ENCODE measurements at places on chromosomes 4 and X.

DNA sequence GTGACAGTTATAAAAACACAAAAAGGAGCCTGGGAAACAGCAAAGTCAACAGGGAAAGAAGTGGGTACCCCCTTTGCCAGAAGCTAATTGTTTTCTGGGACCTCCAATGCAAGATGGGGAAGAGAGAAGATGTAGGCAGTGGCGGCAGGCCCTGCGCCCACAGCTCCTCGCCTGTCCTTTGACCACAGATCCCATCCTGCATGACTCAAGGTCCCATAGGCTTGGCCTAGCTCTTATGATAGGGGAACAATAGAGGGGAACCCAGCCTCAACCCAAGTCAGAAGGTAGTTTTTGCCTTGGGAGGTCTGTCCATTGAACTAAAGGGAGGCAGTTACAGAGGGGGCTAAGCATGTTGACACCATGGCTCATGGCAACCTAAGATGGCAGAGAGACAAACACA lies 14.2 kb downstream of the ZMYM3 start:
- no peak for DNase-seq

- no peak for DNase-seq
These were observed 8.3 kb upstream of the NAP1L5 start for GRCh38 chr4:88705805-88706492.

- no peak for DNase-seq
These were observed 46.5 kb downstream of the ZFYVE28 start for GRCh38 chr4:2371765-2372487.

DNA sequence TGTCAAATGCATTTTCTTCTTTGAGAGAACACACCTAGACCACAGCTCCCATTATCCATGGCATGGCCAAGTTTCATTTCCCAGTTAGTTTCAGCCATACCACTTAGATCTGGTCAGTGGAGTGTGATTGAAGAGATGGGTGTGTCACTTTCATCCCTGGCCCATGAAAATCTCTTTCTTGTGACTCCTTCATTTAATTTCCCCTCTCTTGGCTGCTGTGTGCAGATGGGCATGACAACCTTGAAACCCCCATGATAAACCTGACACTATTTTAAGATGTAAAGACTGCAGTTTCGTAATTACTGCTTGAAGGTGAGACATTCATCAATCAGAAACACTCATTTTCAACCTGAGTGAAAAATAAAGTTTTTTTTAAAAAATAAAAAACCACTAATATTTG lies 284.9 kb downstream of the IL15 start:
- no peak for DNase-seq

- no peak for DNase-seq
These were observed 2.7 kb upstream of the SORCS2 start for GRCh38 chr4:7189475-7190277.

DNA sequence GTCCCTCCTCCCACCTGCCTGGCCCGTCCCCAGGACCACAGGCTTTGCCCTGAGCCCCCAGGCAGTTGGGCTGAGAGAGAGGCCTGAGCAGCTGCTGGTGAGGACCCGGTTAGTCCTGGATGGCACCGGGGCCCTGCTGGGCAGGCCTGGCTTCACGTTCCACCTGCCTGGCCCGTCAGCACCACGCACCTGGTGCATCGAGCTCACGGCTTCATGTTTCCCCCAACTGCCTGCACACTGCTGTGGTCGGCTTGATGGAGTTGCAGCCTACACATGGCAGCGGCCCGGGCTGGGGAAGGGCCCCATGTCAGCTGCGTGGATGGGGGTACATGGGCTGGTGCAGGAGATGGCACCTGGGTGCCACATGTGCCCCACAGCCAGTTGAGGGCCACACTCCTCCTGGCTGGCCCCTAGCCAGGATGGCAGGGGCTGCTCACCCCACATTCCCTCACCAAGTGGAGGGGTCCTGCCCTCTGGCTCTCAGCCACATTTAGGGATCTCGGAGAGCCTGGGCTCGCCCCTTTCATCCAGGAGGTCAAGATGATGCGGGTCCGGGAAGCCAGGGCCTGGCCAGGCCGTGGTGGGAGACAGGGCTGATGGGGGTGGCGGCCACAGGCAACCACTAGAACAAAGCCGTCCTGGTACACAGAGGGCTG lies 28.5 kb downstream of the NKX1-1 start:
- no peak for DNase-seq

DNA sequence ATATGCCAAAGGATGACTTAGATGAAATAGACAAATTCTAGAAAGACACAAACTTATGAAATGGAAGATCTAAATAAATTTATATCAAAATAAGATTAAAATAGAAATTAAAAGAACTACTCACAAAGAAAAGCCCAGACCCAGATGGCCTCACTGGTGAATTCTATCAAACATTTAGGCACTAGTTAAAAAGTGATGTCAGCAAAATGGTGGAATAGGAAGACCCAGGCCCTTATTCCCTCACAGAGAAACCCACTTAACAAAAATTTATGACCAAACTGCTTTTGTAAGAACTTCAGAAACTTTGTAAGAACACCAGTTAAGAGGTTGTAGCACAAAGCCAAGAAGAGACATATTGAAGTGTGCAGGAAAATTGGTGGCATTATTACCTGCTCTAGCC lies 129.5 kb downstream of the GATB start:
- DNase-seq: no peak

GRCh38 chr4:1300466-1301455 lies 11.1 kb downstream of the MAEA start:
- DNase-seq: no peak

DNA sequence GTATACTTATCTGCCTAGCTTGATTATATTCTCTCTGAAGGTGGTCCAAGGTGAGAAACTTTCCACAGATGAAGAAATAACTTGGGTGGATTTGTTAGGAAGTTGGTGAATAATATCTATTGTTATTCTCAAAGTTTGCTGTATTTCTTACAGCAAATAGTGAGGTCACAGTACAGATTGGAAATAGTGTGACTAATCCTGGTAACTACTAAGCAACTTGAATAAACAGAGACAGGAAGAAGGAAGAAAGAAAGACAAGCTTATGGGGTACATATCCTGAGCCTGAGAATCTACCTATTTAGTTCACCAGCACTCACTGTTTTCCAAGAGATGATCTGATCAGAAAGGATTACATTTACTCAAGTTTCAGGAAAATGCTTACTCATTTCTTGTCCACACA lies 1416.1 kb downstream of the RPA4 start:
- no peak for DNase-seq

DNA sequence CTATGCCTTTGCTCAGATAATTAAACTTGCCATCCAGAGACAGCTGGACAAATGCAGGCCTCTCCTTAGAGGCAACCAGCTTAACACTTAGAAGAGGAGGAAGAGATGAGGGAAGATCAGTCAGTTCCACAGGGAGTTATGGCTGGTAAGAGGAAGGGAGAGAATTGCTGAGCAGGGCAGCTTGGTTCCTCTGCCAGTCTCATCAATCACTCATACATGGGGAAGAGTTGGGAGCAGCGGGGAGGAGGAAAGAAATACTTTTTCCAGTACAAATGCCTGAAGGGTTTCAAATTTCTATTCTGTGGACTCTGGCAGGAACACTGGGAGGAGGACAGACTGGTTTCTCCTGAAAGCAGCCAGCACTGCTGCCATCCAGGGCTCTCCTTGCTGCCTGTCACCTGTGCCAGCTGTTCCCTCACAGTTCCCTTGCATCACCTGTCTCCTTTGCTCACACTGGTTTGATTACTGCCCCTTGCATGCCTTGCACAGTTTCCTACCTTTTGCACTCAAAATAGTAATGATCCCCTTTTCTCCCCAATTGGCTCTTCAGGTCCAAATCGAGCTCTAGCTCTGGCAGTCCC lies 59.5 kb downstream of the PGRMC2 start:
- no peak for DNase-seq

- DNase-seq: no peak
These were observed 605.8 kb downstream of the SPOCK3 start for GRCh38 chr4:166628454-166628853.

- DNase-seq: no peak
These were observed 103.4 kb downstream of the QRFPR start for GRCh38 chr4:121277194-121278105.

DNA sequence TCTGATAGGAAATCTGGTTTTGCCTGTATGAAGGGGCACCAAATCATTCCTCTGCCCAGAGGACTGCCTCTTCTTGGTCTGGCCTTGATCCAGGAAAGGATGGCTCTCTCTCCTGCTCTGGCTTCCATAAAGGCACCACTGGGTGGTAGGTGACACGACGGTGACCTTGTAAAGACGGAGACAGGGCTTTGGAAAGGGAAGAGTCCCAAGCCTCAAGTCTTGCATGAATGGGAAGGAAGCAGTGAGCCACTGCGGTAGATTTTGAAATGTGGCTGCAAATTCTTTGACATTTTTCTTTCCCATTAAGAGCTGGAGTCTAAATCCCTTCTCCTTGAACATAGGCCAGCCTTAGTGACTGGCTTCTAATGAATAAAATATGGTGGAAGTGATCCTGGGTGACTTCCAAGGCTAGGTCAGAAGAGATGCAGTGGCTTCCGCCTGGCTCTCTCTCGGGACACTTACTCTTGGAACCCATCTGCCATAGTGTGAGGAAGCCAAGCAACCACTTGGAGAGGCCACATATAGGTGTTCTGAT lies 347.4 kb downstream of the BCOR start:
- no peak for DNase-seq

- no peak for DNase-seq
These were observed 48.1 kb upstream of the RAP2C start for GRCh38 chrX:132267392-132267791.

DNA sequence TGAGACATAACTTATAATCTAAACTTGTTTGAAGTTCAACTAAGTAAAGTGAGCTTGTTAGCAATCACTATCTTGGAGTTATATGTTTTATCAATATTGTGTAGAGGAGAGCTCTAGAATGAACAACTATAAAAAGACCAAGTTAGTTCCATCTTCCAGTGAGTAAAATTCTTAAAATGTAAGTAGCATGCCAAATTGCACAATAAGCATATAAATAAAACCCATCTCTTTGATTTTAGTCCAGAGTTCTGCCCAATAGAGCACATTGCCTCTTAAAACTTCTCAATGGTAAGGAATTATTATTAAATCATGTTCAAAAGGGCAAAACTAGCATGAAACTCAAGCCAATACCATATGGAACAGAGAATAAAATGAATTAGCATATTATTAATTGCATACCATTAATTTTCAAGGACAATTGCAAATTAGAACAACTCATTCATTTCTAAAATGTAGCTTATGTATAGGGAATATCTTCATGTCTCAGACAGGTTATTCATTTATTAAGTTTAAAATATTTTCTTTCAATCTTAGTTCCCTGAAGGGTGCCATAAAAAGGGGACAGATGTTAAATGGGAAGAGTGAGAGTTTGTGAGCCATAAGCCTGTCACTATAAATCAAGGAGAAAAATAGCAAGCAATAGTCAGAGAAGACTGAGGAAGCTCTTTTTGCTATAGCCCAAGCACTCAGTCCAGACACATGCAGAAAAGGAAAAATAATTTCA lies 507.6 kb downstream of the CENPC start:
- DNase-seq: no peak

GRCh38 chr4:32135642-32136041 lies 1415.5 kb downstream of the PCDH7 start:
- DNase-seq: no peak

DNA sequence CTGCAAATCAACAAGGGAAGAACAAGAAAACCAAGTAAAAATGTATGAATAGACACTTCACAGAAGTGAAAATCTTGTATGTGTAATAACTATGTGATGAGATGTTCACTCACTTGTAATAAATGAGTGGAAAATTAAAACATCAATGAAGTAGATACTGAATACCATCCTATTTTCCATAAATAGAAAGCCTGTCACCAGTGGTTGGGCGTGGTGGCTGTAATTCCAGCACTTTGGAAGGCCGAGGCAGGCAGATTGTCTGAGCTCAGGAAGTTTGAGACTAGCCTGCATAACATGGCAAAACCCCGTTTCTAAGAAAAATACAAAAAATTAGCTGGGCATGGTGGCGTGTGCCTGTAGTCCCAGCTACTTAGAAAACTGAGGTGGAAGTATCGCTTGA lies 53.5 kb upstream of the SOD3 start:
- DNase-seq: no peak

GRCh38 chrX:31251336-31251735 lies 179.5 kb upstream of the FTHL17 start:
- DNase-seq: no peak

GRCh38 chr4:68953056-68953596 lies 1.5 kb upstream of the UGT2A3 start:
- DNase-seq: no peak

DNA sequence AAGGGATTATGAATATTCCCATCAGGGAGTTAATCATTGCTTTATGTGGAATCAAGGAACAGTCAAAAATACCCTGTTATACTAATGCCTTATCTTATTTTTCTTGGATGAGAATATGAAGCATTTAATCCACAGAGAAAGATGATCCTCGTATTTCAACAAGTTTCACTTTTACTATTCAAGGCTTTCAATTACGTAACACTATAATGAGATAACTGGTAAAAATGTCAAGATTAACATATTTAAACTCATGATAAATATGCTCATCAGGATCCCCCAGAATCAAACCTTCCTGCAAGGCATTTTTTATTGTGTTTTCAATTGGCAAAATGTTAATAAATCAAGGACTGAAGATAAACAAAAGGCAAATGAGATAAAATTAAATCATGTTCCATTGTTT lies 5.1 kb downstream of the ZXDA start:
- no peak for DNase-seq

DNA sequence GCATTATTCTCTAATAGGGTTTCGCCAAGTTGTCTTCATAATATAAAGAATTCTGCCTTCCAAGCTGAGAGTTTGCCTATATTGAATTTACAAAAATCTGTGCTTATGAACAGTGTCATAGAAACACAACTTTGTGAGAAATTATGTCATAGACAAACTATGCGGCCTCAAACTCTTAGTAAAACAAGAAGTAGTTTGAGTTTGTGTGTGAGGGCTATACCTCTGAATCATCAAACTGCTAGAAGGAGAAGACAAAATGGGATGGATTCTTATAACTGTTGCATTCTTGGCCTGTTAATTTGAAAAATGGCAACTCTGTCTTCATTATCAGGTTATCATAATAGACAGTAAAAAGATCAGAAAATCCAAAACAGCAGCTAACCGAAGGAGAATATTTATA lies 46.1 kb upstream of the NAP1L5 start:
- no peak for DNase-seq

GRCh38 chrX:147183161-147183560 lies 368.6 kb upstream of the CXorf51A start:
- DNase-seq: no peak

GRCh38 chrX:11970578-11971359 lies 167.5 kb upstream of the FRMPD4 start:
- DNase-seq: no peak

DNA sequence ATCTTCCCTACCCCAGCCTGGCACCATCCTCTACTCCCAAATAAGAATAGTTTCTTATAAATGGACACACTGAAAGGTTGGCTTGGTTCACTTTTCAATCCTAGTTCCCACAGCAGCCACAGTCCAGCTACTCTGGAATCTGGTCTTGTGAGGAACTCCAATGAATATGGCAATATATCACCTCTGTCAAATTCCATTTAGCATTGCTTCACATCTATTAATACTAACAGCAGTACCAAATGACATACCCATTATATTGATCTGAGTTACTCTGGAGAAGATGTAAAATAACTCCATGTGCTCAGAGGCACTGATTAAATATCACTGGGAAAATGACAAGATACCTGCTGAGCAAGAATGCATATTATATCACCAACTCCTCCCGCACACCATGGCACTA lies 8.6 kb downstream of the OPHN1 start:
- no peak for DNase-seq

GRCh38 chrX:40156470-40157227 lies 58.9 kb upstream of the BCOR start:
- DNase-seq: no peak
